ENCODE measurements at places on chromosomes 7 and 10.

DNA sequence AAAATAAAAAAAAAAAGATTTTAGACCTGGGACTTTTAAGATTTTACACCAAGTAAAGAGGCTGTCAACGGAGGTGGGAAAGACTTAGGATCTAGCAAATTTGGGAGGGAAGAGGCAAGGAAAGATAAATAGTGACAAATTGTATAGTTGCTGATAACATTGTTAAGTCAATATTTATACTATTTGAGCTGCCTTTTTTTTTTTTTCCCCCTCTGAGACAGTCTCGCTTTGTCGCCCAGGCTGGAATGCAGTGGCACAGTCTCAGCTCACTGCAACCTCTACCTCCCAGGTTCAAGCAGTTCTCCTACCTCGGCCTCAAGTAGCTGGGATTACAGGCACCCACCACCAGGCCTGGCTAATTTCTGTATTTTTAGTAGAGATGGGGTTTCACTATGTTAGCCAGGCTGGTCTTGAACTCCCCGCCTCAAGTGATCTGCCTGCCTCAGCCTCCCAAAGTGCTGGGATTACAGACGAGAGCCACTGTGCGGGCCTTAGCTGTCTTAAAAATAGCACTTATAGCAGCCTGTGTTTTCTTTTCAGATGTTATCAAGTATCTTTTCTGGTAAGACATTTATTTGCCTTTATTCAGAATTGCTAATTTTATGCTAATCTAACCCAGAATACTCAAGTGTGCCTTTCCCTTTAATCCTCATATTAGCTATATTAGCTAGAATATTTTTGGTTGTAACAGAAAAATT, 94.5 kb downstream of the MMRN2 start:
- DNase-seq, result peak; percentile 21

GRCh38 chr7:30562909-30563308, 31.8 kb upstream of the GARS1 start:
- no peak for DNase-seq

DNA sequence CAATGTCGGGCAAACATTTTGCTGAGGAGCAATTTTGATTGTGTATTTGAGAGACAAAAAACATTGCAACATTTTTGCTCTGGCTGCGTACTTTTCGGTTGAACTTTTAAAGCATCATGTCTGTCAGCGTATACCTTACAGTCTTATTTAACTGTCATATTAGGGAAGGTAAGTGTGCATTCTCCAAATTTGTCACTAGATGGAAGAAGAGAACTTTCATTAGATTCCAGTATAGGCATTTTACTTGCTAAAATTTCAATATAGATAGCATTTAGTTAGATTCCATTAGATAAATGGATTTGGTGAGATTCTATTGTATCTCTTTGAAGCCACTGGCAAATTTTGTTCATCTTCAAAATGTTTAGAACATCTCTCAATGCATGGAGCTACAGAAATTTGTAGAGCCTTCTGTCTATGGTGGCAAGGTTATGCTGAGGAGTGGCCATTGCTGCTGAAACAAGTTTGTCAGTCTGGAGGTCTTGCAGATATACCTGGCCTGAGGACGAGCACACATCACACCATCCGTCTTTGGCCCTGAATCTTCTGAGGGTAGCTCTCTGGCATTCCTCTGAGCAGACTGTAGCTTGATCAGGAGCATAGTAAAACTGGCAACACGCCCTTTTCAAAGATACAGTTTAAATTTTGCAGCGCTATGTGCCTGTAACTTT, 437.5 kb upstream of the MBL2 start:
- DNase-seq, result peak; percentile 62

DNA sequence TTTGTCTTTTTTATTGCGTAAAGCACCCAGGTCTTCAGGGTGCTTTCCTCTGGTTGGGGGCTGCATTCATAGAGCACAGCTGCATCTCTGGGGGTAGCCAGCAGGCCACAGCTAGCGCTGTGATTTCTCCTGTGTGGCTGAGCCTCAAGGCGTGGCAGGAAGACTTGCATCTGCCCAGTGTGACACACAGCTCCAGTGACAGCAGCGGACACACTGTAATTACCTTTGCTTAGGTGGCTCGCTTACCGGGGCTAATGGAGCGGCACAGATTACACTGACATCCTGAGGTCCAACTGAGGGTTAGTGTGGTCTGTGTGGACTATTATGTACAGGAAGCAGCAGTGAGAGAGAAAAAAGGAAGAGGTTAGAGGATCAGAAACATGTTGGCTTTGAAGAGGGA, 27.1 kb downstream of the ABCB4 start:
- DNase-seq, result no peak

DNA sequence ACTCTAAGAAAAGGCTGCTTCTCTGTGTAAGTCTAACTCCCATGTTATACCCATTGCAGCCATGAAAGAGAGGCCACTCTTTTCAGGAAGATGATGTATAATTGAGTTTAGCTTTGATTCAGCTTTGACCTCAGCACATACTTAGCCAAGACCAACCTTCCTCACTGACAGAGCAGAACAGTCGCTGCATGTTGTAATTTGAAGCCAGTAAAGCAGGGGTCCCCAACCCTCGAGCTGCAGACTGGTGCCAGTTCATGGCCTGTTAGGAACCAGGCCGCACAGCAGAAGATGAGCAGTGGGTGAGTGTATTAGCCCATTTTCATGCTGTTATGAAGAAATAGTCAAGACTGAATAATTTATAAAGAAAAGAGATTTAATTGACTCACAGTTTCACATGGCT, 223.9 kb downstream of the GPR158 start:
- no peak for DNase-seq

GRCh38 chr10:104151737-104152136, 29.8 kb downstream of the SFR1 start:
- no peak for DNase-seq

DNA sequence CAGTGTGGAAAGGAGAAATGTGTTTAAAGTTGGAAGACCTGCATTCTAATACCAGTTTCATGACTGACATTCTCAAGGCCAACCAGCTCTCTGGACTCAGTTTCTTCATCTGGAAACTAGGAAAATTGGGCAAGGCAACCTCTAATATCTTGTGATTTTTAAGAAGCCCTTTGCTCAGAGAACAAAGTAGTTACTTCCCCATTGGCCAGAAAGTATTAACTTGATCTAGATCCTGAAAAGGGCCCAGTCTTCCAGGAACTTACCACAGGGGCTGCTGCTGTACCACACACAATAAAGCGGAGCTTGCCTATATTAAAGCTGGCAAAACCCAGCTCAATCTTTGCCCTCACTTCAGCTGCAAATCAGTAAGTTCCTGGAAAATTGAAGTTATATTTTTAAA, 155.6 kb upstream of the ADO start:
- DNase-seq, result no peak

GRCh38 chr10:30216821-30217220, 132.3 kb downstream of the MTPAP start:
- no peak for DNase-seq

DNA sequence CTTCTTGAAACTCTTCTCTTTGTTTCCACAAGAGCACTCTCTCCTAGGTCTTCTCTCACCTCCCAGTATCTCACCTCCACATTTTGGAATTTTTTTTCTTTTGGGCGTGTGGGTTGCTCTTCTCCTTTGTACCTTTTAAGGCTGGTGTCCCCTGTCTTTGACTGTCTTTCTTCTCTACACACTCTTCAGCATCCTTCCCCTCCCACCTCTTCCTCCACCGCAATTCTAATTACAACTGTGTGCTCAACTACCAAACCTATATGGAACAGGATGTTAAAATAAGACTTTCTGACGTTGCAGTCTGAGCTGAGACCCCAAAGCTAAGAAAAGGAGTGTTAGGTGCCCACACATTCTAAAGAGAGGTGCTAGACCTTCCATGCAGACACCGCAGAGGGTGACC, 14.0 kb upstream of the ADRB1 start:
- DNase-seq, result no peak

DNA sequence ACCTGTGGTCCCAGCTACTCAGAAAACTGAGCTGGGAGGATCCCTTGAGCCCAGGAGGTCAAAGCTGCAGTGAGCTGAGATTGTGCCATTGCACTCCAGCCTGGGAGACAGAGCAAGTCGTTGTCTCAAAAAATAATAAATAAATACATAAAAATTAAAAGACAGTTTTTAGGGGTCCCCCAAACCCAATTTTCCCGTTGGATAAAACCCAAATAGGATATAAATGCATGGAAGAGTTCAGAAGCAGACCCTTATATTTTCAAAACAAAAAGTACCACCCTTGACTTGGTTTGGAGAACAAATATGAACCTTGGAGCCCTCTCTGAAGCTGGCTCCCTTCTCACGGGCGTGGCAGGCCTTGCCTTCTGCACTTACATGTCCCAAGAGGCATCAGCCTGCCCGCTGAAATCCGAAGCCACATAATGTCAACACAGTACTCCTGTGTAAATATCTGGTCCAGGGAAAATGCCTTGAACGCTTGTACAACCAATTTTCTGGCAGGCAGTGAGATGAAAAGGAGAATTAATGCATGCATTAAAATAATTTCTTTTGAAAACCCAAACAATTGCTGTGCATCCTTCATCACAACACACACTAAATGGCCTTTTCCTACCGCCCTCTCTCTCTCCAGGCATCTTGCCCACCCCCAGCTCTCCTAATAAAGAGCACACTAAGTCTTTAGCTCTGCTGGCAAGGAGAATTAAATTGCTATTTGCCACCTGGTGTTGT, 46.4 kb upstream of the PARD3 start:
- peak; percentile 55 for DNase-seq

GRCh38 chr7:42572056-42572455, 335.0 kb upstream of the GLI3 start:
- no peak for DNase-seq

- no peak for DNase-seq
Measured at GRCh38 chr10:109975244-109976190, 32.3 kb upstream of the ADD3 start.

- peak; percentile 15 for DNase-seq
Measured at GRCh38 chr10:42930516-42931192, 146.2 kb upstream of the RET start.

GRCh38 chr7:155284496-155285274, 13.0 kb upstream of the INSIG1 start:
- DNase-seq, result no peak

DNA sequence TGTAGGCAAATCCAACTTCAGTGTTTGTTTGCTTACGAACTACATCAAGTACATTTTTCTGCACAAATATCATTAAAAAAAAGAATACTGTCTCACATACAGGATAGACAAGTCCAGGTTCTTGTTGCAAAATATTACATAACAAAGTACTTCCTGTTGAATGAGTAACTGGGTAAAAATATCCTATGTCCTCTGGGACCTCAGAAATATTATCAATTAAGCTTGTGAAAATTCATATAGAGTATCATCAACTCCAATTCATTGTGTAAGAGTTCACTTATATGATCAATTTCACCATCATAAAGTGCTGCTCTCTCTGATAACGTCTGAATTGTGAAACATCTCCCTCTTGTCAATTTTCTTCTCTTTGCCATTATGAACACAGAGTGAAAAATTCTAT, 22.6 kb downstream of the HERC4 start:
- peak; percentile 24 for DNase-seq

DNA sequence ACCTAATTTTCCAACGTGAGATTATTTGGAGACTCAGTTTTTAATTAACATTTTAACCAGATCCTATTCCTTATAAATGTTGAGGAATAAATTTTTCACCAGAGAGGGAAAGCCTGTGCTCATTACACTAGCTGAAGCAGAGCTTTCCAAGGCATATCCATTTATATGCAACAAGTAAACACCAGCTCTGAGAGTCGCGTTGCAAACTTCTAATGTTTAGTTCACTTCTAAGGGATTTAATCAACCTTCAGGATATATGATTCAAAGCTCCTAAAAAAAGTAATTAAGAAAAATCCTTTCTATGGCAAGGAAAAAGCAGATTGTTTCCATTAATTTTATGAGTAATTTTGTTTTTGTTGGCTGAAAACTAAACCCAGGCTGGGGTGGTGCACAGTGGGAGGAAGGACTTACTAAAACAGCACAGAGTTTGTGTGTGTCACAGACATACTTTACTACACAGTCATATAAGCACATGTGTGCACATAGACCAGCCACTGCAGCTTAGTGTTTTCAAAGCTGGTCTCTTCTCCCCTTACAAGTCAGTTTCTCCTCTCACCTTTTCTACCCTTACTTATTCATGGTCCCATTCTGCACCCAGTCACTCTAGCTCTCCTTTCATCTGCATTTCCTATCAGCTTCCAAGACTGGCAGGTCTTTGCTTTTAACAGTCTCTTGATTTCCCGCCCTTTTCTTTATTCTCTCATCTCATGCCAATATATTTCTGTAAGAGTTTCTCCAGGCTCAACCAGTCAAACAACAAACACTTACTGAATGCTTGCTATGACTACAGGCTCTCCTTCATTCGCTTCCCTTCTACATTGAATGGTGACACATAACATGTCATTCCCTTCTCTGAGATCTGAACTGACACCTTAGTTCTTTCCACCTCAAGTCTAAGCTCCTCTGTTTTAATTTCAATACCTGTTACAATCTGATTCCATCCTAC, 81.1 kb upstream of the FZD1 start:
- peak; percentile 32 for DNase-seq

DNA sequence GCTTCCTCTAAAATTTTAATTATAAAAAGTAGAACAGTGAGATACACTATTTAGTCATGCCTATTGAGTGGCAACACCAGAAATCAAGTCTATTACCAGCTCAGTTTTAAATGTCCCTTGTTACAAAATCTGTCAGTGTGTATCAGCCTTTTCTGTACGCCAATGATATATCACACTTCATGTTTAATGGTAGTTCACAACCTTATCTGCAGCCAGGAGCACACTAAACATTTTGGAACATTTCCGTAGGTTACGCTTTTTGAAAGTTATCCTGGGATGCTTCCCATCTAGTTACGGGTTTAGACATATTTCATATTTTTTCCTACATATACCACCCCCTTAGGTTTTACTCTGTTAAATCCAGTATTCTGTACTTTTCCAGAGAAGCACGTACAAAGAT, 5.4 kb downstream of the HNRNPA2B1 start:
- DNase-seq, result no peak

Measured in DMS53 (cell line).